NCI-H2081 treated with DMSO at 0.1 percent for 48 hours (cell line): ENCODE measurements at places on chromosomes 1 and 21.

GRCh38 chr1:87155170-87155569, 173.5 kb upstream of the LMO4 start:
- DNase-seq = no peak

DNA sequence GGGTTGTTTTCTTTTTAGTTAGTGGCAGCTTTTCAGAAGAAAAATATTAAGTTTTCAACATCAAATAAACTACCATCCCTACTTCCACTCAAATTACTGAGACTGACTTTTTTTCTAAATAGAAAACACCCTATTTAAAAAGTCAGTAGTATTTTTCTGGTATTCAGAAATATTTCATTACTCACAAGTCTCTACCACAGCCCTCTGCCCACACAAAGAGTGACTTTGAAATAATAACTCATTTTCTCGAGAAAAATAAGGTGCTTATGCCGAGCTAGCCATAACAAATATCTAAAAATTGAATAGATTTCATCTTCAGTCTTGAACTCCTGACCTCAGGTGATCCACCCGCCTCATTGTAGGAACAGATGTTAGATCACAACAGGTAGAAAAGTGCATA, 41.8 kb upstream of the USP25 start:
- no peak for DNase-seq

GRCh38 chr1:29676496-29676895, 440.2 kb downstream of the PTPRU start:
- no peak for DNase-seq

- no peak for DNase-seq
Observed at GRCh38 chr1:113675302-113675701, 84.0 kb downstream of the PHTF1 start.

GRCh38 chr1:44805311-44806024, 1.7 kb downstream of the DYNLT4 start:
- no peak for DNase-seq
